Activated effector memory CD4-positive, alpha-beta T cell treated with anti-CD3 and anti-CD28 coated beads, Interleukin-2, amount 50 U/mL, for 16 hours (primary cell): ENCODE measurements at places on chromosomes 3 and 15.

- no peak for DNase-seq
Observed at GRCh38 chr3:133934073-133934970, 38.6 kb upstream of the RAB6B start.

GRCh38 chr3:148604270-148605085, 93.2 kb upstream of the AGTR1 start:
- DNase-seq = no peak

- no peak for DNase-seq
Observed at GRCh38 chr15:36675008-36675407, 95.6 kb downstream of the CDIN1 start.

DNA sequence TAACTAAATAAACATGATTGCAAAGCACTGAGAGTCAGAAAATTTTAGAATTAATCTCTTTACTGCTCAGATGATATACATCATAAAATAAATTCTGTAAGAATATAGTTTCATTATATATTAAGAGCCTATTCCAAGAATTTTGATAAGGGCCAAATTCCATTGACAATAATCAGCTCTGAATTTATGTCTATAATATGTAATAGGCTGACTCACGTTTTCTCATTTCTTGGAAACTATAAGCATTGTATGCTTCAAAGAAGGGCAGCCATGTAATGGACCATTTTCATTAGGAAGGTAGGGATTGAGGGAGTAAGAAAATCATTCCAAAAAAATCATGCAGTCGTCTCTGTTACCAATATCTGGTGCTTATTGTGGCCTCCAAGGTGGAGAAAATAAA, 315.9 kb downstream of the ZIC4 start:
- DNase-seq = no peak

DNA sequence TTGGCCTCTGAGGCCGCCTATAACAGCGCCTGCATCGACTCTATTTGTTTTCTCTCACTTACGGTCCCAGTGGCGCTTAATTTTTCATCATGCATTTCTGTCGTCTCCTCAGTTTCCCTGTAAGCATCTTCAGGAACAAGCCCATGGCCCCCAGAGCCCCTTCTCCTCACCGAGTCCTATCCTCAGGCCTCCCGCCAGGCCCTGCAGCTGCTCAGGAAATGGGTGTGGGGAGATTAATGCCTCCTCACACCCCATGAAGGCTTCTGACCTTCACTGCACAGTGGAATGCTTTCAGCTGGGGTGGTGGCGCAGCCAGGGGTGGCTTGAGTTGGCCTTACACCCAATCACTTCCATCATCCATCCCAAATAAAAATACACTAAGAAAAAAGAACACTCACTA, 260.4 kb downstream of the FAM43A start:
- no peak for DNase-seq

- DNase-seq = no peak
Observed at GRCh38 chr15:65595960-65596359, 15.0 kb downstream of the INTS14 start.

- no peak for DNase-seq
Observed at GRCh38 chr15:50098545-50098944, 20.5 kb downstream of the ATP8B4 start.

DNA sequence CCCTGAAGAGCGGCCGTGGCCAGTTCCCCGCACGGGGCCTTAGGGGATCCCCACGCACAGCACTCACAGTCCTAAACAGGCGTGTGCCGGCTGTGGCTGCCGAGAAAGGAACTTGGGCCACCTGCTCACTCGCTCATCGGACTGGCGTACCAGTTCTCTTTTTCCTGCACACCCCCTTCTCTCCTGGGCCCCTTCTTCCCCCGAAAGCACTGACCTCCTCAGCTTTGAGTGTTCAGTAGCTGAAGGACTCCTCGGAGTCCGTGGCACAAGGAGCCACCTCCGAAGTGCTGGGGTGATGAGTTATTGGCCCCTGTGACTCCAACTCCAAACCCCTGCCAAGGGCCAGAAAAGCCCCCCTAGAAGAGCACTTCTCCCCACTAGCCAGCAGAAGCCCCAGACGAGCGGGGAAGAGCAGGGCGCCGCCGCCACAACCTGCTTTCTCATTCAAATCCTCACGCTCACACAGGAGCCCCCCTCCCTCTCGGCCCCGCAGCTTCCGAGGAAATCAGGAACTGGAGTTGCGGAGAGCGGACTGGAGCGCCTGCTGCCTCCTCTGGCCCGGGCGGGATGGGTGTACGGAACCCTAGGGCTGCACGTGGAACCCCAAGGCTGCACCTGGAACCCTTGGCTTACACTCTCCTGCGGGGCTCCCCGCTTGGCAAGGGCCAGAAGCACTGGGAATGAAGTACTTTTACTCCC, at the start of gene PLCH1:
Gene PLCH1 (minus strand): TSS at position 446 of the 699 bp plus-strand sequence. CDS start 40,847 bp downstream, outside the sequence.
- peak; percentile 75 for DNase-seq

DNA sequence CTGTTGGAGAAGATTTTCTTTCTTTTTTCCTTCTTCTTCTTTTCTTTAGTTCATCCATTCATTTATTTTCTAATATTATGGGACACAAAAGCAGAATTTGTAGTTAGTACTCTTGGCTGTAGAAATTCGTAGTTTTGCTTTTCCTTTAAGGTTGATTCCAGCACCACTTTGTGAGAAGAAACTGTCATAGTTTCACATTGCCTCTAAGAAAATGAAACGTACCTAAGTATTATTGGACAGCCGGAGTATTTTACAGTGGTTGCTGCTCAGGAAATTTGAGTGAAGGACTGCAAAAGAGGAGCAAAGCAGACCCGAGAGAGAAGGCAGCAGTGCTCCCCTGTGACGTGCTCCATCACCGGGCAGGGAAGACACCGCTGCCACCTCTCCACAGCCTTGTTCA, 48.1 kb downstream of the PLCL2 start:
- DNase-seq = no peak

- DNase-seq = no peak
Observed at GRCh38 chr3:195883160-195883559, 25.2 kb downstream of the TNK2 start.

- peak; percentile 25 for DNase-seq
Observed at GRCh38 chr15:66067687-66068086, 185.9 kb downstream of the MEGF11 start.

- DNase-seq = no peak
Observed at GRCh38 chr15:90104551-90104950, 2.3 kb upstream of the IDH2 start.

GRCh38 chr3:105765308-105765639, 103.5 kb downstream of the CBLB start:
- DNase-seq = no peak

DNA sequence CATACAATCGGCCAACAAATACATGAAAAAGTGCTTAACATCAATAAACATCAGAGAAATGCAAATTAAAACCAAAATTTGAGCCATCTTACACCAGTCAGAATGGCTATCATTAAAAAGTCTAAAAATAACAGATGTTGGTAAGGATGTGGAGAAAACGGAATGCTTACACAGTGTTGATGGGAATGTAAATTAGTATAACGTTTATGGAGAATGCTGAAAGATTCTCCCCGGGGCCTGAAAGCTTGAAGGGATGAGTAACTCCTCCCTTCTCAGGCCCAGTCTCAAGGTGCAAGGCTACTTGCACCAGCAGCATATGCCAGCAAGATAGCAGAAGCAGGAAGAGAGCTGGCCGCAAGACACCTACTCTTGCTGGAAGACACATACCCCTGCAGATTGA, 123.7 kb upstream of the NLGN1 start:
- DNase-seq = no peak

DNA sequence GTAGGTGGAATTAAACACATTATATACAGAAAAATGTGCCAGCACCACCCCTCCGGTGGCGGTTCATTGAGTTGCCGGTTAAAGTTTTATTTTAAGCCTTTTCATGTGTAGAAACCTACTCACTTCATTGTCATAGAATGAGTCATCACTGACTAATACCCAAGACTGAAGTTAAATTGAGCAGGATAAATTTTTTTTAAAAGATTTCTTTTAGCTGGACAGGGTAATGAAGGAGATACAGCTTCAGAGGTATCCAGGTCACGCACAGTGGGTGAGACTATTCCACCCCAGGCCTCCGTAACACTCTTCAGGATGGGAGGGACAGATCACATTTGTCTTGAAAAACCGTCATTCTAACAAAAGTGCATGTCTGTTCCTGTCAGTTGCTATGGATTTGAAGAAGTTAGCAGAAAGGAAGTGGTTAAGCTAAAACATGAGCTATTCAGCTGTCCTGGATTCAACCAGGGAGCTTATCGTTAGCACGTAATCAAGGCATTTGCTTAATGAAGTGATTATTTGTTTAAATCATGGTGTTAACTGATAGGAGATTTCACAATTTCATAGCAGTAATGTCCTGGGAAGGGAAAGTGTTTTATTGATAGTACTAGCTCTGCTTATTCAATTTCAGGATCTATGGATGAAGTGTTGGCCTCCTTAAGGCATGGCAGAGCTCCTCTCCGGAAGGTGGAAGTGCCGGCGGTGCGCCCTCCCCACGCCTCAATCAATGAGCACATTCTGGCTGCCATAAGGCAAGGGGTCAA, 23.4 kb downstream of the WHAMM start:
- peak; percentile 73 for DNase-seq

GRCh38 chr3:28077572-28077971, 163.8 kb upstream of the CMC1 start:
- DNase-seq = no peak

DNA sequence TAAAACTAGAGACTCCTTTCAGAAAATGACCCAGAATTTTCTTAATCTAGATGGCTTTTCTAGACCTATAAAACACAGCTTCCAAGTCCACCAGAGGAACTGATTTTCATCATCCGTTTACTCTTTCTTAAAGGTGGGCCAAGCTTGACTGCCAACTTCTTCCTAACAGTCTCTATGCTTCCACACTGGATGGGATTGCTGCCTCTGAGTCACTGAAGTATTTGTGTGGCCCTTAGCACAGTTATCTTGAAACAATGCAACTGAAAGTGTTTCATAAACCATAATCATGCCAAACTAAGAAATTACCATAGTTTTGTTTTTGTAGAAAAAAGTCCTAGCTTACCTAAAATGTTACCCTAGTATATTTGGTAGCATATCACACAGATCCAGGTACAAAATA, 985.7 kb downstream of the TUSC7 start:
- DNase-seq = no peak

DNA sequence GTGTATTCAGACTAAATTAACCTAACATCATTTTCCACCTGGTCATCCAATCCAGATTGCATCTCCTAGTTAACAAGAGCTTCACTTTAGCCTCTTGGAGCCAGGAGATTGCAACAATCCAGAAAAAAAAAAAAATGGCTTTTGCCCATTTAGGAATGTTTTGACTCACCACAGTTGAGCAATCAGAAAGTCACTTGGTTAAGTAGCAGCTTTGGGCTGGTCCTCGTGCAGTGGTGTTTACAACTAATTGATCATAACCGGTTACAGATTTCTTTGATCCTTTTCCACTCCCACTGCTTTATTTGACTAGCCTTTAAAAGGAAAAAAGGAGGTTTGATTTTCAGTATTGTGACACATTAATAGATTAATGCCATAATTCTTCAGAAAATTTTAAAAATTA, 688.8 kb upstream of the CCDC54 start:
- DNase-seq = no peak

GRCh38 chr15:41689834-41690233, 29.6 kb downstream of the MGA start:
- DNase-seq = no peak

GRCh38 chr15:99509686-99510461, 55.9 kb upstream of the MEF2A start:
- DNase-seq = no peak

GRCh38 chr15:82272154-82272553, 9.5 kb downstream of the SAXO2 start:
- DNase-seq = no peak

DNA sequence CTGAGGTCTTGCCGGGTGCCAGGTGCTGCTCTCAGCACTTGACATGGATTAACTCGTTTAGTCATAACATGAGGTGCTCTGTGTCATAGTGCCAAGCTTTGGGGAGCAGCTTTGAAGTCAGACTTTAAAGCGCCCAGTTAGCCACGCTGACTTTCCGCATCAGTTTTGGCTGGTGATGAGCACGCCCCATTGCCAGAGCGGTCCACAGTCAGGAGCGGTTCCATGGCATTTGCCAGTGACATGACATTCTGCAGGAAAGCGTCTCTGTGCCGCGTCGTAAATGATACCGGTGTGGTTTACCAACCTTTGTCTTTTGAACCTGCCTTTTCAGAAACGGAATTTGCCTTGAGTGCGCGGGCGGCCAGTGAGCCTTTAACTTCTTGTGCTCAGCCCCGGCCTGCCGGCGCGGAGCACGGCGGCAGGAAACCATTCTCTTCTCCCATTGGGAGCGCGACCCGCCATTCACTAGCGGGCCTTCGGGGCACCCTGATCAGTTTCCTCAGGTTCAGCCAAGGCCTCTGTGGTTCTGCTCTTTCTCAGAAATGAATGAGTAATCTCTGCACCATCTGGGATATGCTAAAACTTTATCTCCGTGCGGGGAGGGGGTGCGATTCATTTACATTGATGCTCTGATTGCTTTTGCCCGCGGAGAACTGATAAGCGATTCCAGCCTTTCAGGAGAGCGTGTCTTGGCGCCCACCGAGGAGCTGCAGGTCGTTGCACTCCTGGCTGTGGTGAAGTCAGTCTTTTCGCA, 1.7 kb upstream of the SLC2A2 start:
- DNase-seq = peak; percentile 66
